ENCODE measurements at places on chromosomes 2 and 18.

- DNase-seq: no peak
Measured at GRCh38 chr2:134269972-134270735, 16.3 kb downstream of the MGAT5 start.

DNA sequence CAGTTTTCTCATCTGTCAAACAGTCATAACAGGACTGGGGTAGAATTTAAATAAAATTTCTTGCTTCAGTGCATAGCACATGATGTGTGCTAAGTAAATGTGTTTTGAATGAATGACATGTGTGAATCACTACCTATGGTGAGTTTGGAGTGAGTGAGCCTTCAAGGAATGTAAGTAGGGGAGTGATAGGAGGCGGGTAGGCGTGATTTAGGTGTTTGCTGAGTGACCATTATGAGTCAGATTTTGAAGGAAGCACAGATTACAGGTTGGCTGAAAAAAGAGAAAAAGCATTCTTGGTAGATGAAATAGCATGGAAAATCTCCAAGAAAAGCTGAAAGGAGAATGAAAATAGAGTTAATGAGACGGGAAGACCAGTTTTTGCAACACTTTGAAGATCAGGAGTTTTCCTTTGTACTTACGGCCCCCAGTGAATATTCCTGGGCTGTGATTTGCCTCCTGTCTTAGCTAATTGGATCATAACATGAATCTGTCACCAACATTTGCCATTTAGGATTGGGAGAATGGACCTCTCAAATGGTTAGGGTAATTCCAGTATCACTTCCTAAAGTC lies 136.9 kb upstream of the GATA6 start:
- DNase-seq: no peak

DNA sequence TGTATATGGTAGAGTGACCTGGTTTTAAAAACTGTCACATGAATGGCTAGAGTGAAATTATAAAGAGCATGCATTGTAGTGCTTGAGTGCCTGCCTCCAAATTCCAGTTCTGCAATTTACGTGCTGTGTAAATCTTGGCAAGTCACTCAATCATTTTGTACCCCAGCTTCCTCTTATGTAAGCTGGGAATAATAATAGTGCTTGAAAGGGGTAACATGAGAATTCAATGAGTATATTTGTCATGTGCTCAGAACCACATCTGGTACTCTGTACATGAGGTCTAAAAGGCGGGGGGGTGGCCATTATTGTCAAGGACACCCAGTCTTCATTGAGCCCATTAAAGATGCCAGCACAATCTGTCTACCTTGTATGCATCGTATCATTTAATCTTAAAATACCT lies 214.8 kb downstream of the MC4R start:
- DNase-seq: no peak

- no peak for DNase-seq
Measured at GRCh38 chr18:25455159-25455558, 103.2 kb upstream of the ZNF521 start.

GRCh38 chr2:159614534-159615366 lies 1.6 kb downstream of the BAZ2B start:
- no peak for DNase-seq

DNA sequence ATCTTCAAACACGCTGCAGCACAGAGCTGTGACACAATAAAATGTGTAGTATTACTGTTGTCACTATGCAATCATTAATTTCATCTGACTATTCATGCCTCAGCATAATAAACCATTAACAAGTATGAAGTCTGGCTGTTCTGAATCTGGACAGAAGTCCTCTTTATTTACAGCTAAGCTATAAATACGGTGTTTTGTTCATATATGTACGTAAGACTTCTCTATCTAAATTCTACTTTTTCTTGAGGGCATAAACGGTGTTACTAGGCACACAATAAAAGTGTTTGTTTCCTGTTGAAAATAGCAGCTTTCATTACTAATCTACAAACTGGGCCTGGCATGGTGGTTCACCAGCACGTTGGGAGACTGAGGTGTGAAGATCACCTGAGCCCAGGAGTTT lies 443.8 kb downstream of the NCKAP5 start:
- DNase-seq: no peak

GRCh38 chr2:198444800-198445287 lies 640.5 kb downstream of the PLCL1 start:
- no peak for DNase-seq

DNA sequence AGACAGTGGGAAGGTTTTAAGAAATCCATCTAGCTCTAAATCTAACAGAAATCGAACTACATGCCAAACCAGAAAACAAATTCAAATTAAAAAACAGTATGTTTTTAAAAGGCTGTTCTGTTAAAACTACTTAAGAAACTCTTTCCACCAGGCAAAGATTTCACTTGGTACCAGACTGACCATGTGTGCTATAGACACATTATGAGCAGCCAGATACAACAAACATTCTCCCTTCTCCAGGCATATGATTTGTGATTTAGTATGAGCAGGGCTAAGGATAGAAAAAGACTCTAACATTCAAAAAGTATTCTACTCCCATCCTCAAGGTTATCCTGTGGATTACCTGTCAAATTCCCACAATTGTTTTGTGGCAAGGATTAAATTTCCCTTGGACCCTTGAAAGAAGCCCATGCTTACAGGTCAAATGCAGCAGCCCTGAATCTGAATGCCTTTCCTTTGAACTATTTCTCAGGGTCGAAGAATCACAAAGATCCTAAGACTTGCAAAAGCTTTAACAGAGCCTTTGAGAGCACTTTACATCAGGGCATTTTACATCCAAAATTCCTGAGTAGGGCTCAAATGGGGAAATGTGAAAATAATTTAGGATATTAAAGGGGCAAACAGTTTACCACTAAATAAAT lies 42.5 kb upstream of the TTC32 start:
- no peak for DNase-seq

DNA sequence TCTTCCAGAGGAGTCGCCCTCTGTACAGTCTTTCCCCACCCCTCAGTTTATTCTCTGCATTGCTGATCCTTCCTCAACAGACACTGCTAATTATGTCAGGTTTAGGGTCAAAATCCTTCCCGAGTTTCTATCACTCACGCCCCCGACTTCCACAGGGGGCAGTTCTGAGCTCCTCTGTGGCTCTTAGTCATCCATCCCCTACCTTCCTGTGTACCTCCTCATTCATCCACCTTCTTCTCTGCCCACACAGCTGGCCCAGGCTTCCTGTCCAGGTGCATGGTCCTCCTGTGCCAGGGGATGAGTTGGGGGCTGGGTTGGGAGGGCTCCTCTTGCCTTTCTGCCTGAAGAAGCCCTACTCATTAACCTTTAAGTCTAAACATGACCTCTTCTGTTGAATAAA lies 202.9 kb downstream of the ARL4C start:
- DNase-seq: no peak

- DNase-seq: no peak
Measured at GRCh38 chr2:232238108-232238507, 140.4 kb upstream of the ALPP start.

DNA sequence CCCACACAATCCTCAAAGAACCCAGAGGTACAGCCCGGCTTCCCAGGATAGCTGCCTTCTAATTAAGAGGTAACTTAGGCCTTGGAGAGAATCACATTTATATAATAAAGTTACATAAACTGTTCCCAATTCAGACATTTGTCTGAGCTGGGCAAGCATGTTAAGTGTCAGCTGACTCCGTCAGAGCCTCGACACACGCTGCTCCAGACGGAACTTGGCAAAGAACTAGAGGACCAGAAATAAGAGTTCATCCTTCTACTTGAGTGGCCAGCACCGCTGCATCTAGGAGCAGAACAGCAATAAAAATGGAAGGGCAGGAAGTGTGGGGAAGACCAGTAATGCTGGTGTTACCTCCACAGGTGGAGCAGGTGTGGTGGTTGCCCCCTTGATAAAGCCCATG lies 80.5 kb downstream of the MYO5B start:
- DNase-seq: no peak

DNA sequence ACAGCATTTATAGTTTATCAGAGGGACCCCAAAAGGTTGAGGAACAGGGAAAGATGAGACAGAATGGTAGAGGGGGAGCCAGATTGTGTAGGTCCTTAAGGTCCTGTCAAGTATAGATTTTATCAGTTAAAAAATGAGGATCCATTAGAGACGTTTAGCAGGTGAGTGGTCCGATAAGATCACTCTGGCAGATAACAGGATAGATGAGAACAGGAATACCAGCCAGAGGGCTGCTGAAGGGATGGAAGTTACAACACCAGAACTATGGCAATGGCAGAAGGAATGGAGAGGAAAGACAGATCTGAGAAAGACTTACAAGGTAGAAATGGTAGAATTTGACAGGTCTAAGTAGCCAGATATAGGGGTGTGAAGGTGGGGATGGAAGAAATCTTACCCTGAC lies 141.7 kb downstream of the CDH20 start:
- DNase-seq: no peak

- DNase-seq: no peak
Measured at GRCh38 chr2:109066917-109067597, 61.9 kb upstream of the SH3RF3 start.

DNA sequence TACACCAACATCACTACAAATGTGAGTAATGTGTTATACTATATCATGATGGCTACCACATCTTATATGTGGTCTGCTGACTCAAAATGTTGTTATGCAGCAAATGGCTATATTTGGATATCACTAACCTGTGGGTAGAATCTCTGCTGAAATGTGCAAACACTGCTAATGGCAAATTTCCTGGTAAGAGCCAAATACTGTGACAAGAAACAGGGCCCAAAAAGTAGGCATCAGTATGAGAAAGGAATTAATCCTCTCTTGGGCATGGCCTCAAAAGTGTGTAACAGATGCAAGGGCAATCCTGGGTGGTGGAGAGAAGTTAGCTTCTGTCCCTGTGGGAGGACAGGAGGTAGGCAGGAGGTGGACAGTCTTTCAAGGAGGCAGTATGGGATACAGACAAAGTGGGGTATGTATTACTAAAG lies 13.3 kb downstream of the ATF2 start:
- DNase-seq: no peak

- DNase-seq: no peak
Measured at GRCh38 chr2:127401757-127402695, 14.3 kb upstream of the MAP3K2 start.

DNA sequence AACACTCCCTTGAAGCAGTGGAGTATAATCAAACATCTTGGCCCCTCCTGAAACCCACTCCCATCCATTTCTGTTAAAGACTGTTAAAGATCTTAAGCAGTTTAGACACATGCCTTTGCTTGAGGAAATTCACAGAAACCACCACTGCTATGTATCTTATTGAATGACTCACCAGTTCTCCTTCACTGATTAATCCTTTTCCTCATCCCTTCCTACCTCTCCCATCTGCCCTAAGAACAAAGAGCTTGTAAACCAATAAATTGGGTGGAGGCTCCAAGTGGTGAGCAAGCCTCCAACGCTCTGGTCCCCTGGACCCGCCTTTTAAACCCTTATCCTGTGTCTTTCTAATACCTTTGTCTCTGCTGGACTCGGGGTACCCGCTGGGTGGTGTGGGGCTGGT lies 746.1 kb downstream of the LRP1B start:
- DNase-seq: no peak

DNA sequence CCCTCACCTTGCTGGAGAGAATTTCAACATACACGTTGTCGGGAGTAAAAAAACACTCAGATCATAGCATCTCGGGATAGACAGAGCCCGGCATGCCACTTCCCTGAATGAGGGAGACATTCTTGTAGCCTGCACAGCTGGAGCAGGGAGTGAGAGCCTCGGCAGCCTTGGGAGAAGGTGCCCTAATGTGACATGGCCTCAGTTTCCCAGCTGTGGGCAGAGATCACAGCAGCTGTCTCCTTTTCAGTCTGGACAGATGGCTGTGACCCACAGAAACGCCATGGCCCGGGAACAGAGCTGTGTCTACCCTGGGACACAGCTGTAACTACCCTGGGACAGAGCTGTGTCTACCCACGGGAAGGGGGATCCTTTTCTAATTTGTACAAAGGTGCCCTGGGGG lies 55.9 kb downstream of the HS1BP3 start:
- DNase-seq: no peak

DNA sequence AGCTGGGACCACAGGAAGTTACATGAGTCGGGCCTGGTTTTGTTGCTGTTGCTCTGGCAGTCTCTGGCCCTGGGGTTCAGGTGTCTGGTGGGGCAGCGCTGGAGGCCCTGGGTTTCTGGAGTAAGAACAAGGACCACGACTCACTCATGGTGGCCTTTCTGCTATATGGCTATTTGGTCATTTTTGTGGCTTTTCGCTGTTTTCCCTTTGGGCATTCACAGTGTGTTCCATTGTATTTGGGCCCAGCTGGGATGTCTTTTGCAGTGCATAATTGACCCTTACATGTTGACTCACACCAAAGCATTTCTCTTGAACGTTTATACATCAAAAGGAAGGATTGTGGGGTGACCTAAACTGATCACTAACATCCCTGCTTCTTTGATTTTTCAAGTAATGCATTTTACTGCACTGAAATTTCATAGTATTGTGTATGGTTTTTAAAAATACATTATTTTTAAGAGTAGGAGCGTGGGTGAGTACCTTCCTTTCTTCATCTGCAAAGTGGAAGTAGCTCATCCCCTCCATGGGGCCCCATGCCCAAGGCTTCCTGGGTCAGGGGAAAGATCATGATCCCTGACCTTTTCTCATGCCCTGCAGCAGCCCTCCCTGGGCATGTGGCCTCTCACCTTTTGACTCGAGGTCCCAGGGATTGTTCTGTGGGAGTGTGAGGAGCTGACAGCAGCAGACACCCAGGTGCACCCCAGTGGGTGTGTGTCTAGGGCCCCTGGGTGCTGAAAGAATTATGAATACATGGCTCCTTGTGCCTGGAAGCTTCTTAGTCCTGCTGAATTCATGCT lies 225.5 kb downstream of the AGAP1 start:
- no peak for DNase-seq

- no peak for DNase-seq
Measured at GRCh38 chr2:98601532-98602132, 6.7 kb downstream of the COA5 start.

GRCh38 chr2:131027566-131028528 lies 65.4 kb downstream of the FAM168B start:
- no peak for DNase-seq

DNA sequence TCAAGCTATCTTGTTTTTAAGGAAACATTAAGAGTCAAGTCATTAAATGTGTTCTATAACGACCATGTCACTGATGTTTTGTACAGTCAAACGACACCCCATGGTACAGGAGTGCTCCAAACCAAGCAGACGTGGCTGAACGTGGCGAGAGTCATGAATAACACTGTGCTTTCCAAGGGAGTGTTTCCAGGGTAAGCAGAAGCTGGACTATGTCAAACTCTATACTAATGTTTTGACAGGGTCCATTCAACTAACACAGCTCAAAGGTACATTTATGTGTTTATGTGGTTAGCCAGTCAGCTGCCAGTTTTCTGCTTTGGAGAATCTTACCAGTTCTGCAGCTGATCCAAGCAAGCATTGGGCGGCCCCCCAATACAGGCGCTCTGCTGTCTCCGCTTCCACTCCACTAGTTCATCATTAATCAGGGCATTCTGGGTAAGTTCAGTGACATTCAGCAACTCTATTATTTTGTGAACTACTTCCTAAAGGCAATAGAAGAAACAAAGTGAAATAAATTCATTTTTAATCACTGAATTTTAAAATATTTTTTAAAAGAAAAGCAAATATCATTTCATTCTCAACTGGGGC lies 16.4 kb downstream of the STAT1 start:
- DNase-seq: no peak
